ENCODE measurements at places on chromosomes 1 and 21.
A peak's percentile ranks its signal among the peaks of the same experiment; 100 is the strongest.

DNA sequence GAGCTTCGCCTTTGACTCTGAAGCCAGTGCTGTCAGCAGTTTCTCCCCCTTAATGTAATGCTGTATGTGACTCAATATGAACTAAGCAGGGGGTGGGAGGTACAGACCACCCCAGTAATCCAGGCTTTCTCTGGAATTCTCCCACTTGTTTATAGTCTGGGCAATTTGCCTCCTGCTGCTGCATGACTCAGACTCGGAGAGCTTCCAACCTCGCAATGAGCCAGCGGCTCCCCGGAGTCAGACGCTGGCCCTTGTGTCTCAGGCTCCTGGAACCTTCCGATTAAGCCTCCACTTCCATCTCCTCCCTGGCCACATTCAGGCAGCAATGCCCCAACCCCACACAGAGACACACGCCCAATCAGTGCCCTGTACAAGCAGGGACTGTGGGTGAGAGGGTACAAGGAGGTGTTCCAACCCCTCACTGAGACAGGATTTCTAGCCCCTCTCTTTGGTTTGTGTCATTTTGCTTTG lies 471.7 kb upstream of the VAMP3 start:
- peak; percentile 80 for DNase-seq

DNA sequence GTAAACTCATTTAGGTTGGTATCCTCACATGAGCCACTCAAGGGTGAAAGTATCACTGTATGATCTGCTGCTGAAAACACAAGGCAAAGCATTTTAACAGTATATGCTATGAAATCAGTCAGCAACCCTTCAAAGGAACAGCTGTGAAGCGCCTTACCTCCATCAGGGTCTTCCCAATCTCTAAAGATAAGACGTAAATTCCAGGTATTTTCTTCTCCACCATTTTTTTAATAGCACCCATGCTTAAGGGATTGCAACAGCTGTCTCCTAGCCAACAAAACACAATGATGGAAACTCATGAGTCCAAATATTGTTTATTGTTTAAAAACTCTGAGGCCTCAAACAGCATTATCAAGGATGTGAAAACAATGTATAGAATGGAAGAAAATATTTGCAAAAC lies 4.8 kb downstream of the PPT1 start:
- DNase-seq = no peak

GRCh38 chr1:117001254-117001927 lies at the start of gene CD101:
Gene CD101 (plus strand): TSS chr1:117001760. CDS start chr1:117001818, 58 bp downstream.
- DNase-seq = no peak

DNA sequence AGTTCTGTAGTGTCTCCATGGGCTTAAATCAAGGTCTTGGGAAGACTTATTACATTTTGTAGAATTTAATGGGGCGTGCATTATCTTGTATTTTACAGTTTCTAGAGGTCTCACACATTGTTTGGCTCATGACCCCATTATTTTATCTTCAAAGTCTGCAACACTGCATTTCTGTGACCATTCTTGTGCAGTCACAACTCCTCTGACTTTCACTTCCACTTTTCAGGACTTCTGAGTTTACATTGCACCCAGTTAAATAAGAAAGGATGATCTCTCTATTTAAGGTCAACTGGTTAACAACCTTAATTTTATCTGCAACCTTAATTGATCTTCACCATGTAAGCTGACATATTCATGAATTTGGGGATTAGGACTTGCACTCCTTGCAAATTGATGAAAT lies 1186.6 kb downstream of the MRPL39 start:
- DNase-seq = no peak

DNA sequence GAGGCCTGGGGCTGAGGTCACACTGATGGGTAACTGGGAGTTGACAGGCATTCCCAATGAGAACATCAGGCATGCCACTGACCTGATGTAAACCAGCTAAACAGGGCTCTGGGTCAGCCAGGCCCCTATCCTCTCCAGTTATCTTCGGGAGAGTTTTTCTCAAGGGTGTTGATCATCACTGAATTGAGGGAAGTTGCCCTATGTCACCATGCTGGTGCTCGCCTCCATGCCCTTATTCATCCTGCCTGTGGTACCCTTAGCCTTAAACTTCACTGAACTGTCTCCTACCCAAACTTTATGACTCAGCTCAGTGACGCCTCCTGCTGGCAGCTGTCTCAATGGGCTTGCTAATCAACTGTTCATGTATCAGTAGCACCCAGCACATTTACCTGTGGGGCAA lies 80.7 kb upstream of the TNR start:
- no peak for DNase-seq

DNA sequence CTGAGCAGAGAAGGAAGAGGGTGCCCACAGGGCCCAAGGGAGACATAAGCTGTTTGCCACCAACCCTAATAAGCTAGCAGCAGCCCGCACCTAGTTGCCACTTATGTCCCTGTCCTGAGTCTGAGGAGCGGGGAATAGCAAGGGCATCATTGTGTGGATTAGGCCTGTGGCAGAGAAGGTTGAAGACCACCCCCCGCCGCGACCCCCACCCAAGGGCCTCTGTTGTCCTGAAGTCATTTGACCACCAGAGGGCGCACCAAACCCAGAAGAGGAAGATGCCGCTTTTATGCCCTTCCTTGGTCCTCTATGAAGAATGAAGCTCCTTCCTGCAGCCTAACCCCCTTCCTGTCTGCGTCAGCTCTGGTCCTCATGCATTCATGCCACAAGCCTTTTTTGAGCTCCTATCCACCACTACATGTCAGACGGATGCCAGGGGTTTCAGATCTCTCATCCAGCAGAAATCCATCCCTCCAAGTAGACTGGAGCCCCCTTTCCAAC lies 16.6 kb downstream of the RHBG start:
- DNase-seq = no peak

- DNase-seq = no peak
Measured at GRCh38 chr1:114082867-114083585, 70.6 kb downstream of the SYT6 start.

DNA sequence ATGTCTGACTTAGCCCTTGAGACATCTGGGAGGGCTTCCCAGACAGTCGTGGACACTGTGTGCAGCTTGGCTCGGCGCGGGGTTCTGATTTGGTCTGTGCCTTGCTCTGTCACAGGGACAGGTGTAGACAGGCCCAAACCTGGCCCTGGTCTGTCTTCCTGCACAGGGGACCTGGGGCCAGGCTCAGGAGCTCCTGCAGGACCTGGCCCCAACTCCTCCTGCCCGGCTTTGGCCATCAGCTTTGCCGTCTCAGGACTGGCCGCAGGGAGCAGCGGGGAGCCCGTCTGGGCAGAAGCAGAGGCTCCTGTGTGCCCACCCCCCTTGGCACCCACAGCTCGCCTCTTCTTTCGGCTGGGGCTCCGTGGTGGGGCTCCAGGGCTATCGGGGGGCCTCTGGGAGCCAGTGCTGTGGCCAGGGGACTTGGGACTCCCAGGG lies 1.7 kb downstream of the PERM1 start:
- no peak for DNase-seq

- no peak for DNase-seq
Measured at GRCh38 chr1:23079025-23079424, 59.8 kb downstream of the KDM1A start.

- no peak for DNase-seq
Measured at GRCh38 chr1:79197421-79197820, 190.9 kb upstream of the ADGRL4 start.

Measured in left forelimb (tissue), 1 donor.